Right forelimb (tissue), 1 donor: ENCODE measurements at places on chromosomes 12 and 14.

DNA sequence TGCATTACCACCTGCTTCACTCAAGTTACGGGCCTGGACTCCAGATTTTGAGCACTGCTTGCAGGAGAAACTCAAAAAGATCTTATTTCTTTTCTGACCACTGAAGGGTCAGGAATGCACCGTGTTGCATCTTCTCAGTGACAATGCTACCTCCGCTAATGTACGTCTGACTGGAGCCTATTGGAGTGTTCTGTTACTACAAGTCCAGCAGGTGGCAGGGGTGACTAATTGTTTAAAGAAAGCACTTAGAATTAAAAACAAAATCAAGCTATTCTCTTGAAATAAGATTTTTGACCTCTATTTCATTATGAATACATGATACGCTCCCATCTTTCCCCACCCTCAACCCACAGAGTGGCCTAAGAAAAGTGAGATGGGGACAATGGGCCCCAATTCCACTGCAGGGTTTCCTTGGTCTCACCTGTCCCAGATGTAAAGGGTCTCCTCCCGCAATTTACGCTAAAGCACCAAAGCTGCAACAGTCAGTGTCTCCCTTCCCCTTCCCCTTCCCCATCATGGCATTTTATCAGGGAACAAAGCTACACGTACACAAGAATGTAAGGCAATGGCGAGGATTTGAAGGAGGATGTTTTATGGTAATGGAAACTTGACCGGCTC, 2.2 kb downstream of the TBPL2 start:
- DNase-seq, result no peak

DNA sequence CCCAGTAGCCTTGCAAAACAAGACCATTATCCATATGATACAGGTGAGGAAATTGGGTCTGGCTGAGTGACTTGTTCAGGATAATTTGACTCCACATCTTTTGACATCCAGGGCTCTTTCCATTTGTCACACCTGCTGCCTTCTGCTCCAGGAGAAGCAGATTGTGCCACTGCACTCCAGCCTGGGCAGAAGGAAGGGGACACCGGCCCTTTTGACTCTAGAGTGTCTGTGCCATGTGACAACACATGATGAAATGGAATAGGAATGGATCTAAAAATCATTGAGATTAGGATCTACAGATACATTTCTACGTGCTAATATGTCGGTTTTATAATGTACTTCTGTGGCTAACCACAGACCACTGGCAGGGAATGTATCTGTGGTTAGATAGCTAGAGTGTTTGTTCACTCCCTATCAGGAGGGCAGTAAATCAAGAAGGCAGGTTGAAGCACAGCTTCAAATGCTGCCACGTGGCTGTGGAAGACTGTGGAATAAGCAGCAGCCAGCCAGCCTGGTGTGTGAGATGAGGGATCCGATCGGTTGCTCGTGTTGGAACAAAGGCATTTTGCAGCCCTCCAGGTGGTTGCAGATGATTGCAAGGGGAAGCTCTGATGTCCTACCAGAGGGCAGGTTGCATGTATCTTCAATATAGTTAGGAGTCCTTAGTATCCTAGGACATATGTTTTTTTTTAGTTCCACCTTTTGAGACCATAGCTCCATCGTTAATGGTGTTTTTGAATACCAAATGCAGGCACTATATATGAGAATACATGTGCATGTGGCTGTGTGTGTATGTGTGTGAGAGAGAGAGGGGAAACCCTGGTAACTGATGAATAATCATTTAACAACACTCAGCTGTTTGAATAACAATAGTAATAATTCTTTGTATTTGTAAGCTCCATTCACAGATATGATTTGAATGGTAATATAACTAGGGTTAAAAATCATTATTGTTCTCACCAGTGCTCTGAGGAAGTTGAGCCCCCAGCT, 28.6 kb downstream of the EML1 start:
- DNase-seq, result no peak

DNA sequence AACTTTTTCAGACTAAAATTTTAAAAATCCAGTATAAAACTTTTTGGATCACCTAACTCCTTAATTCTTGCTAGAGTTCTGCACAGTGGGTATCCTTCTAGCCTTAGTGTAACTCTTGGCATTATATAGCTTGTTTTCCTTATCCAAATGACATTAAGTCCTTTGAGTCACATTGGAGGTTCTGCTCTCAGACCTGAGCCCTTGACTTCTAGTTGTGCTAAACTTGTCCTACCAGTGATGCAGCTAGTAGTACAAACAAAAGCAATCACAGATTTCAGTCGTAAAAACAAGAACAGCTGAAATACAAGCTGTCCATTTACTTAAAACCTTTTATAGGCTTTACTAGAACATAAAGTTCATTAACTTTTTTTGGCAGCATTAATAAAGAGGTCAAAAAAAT, 10.5 kb downstream of the ZBTB1 start:
- no peak for DNase-seq

GRCh38 chr12:104748790-104749189, 209.3 kb downstream of the SLC41A2 start:
- DNase-seq, result peak; percentile 54

GRCh38 chr12:114895827-114896226, 211.9 kb upstream of the TBX3 start:
- DNase-seq, result no peak

DNA sequence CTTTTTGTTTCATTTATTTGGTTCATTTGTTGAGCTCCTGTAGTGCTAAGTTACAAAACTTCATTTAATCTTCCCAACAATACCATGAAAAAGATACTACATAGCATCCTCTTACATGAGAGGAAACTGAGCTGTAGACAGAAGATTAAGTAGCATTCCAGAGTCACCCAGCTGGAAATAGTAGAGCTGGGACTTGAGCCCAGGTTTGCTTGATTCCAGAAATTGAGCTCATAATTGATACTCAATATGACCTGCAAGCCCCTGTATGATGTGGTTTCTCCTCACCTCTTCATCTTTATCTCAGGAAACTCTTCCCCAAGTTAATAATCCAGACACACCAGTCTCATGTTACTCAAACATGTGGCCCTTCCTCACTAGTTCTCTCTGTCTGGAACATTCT, 87.0 kb upstream of the DAAM1 start:
- no peak for DNase-seq

- DNase-seq, result no peak
These were observed 70.0 kb upstream of the TMEM263 start for GRCh38 chr12:106885541-106886249.

- no peak for DNase-seq
These were observed 40.3 kb upstream of the SMOC1 start for GRCh38 chr14:69838881-69839416.

GRCh38 chr12:49911213-49911605, 7.5 kb upstream of the FAIM2 start:
- DNase-seq, result no peak

- no peak for DNase-seq
These were observed 85.4 kb downstream of the PHETA1 start for GRCh38 chr12:111283521-111283920.
